ENCODE measurements at places on chromosomes 5 and 9.
A peak's percentile ranks its signal among the peaks of the same experiment; 100 is the strongest.

GRCh38 chr9:128362774-128363173 is 8.4 kb upstream of the URM1 start:
- DNase-seq: no peak

- DNase-seq: peak; percentile 49
Measured at GRCh38 chr5:159331093-159331973, 1.0 kb upstream of the IL12B start.

DNA sequence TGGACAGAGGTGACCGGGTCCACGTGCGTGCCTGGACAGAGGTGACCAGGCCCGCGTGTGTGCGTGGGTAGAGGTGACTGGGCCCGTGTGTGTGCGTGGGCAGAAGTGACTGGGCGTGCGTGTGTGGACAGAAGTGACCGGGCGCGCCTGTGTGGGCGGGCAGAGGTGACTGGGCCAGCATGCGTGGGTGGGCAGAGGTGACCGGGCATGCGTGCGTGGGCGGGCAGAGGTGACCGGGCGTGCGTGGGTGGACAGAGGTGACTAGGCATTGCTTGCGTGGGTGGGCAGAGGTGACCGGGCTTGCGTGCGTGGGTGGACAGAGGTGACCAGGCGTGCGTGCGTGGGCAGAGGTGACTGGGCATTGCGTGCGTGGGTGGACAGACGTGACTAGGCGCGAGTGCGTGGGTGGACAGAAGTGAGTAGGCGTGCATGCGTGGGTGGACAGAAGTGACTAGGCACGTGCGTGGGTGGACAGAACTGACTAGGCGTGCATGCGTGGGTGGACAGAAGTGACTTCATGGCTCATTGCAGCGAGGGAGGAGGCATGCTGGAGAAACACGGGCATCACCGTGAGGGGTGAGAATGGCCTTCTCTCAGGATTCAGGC is 254.1 kb upstream of the IRX4 start:
- no peak for DNase-seq

- no peak for DNase-seq
Measured at GRCh38 chr9:123080444-123080843, 47.0 kb downstream of the GPR21 start.

GRCh38 chr5:57613741-57614140 is 131.1 kb upstream of the ACTBL2 start:
- DNase-seq: no peak

GRCh38 chr5:79878721-79879336 is 112.2 kb downstream of the MTX3 start:
- DNase-seq: no peak

DNA sequence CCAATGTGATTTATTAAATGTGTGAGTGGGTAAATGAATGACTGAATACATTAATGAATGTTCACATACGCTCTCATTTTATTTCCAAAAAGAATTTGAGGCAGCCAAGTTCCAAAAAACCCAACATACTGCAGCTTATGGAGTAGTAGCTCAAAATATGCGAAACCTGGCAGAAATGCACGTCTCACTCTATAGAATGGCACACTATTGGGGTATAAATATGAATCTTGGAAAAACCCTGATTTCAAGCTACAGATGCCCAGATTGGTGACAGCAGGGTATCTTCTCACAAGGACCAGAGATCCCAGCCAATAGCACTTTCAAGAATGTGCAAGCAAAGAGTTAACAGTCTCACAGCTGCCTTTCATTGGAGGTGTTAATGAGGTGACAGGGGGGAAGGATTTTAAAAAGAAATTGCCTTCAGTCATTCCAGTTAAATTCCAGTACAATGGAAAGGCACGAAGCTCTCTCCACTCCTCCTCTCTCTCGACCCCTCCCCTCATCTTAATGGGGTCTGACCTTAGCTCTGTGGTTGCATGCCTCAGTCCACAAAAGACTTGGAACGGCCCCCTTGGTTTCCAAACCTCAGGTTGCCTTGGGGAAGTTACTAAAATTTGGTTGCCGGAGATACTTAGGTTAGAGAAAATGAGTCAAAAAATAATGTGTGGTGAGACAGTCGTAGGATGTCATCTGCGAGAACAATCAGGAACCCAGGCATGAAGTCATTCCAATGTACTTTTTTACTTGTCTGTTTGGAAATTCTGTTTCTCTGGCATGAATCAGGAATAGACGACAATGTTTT is 307.4 kb downstream of the NFIB start:
- DNase-seq: no peak

- no peak for DNase-seq
Measured at GRCh38 chr9:85742597-85742936, 813 bp upstream of the AGTPBP1 start.

DNA sequence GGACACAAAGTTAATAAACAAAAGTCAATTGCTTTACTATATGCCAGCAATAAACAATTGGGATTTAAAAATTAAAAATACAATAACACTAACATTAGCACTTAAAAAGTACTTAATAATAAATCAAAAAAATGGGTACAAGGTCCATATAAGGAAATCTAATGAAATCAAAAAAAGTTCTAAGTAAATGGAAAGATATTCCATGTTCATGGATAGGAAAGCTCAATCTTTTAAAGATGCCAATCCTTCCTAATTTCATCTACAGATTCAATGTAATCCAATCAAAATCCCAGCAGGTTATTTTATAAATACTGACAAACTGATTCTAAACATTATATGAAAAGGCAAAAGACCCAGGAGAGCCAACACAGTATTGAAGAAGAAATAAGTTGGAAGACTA is 41.9 kb downstream of the BTNL9 start:
- no peak for DNase-seq

- no peak for DNase-seq
Measured at GRCh38 chr5:54083851-54084250, 226.5 kb downstream of the ARL15 start.
